GM23338 (cell line): ENCODE measurements at places on chromosomes 2 and 18.

- no peak for DNase-seq
These were observed 391.5 kb upstream of the VWC2L start for GRCh38 chr2:214019229-214019972.

DNA sequence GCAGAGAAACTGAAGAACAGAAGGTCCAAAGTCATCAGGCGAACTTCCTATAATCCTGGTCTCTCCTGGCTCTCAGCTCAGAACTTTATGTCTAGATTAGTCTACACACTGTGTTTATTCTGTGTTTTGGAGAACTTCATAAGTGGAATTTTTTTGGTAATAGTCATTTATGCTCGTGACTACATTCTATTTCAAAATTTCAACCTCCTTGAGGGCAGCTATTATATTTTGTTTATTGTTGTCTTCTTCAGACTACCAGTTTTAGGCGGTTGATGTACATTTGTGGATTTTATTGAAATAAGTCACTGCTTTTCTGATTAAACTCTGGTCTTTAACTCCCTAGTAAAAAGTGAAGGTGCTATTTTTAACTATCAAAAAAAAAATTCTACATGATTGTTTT, 816.6 kb downstream of the SATB2 start:
- DNase-seq = no peak

DNA sequence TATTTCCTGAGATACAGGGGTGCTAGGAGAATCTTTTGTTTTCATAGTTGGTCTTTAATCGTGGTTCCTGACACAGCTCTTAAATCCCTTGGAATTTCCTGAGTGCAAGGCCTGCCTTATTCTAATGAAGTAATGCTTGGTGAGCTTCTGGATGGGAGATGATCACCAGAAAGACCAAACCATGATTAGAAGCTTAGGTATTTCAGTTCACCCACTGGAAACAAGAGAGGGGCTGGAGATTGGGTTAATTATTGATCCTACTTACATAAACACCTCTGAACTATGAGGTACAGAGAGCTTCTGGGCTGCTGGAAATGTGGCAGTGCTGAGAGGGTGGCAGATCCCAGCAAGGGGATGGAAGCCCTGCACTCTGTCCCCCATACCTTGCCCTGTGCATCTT, 406.8 kb downstream of the THSD7B start:
- no peak for DNase-seq

- no peak for DNase-seq
These were observed 57.9 kb downstream of the SLC66A3 start for GRCh38 chr2:11213090-11213638.

DNA sequence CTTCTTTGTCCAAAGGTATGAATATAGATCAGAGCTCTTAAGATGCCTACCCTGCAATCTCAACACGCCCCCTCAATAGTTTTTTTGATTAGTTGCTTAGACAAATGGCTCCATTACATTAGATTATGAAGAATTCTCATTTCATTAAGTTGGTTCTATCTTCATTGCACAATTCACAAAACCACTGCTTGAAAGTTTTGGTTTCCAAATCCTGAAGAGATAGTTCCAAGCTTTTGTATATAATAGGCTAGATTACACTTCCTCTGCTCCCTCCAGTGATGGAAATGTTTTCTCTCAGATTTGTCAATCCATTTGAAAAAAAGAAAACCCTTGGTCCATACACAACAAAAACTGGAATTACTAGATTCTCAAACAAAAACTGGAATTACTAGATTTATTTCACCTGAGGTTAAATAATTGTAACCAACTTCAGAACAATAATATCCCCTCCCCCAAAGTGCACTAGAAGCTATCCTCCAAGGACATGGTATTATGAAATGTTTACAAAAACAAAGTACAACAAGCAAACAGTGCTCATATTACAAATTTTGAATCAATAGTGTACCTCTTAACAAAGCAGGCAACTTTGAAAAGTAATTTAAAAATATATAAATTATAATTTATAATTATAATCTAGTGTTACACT, 6.8 kb upstream of the TLK1 start:
- no peak for DNase-seq

- DNase-seq = no peak
These were observed 23.4 kb upstream of the LYPD6 start for GRCh38 chr2:149307014-149307413.

DNA sequence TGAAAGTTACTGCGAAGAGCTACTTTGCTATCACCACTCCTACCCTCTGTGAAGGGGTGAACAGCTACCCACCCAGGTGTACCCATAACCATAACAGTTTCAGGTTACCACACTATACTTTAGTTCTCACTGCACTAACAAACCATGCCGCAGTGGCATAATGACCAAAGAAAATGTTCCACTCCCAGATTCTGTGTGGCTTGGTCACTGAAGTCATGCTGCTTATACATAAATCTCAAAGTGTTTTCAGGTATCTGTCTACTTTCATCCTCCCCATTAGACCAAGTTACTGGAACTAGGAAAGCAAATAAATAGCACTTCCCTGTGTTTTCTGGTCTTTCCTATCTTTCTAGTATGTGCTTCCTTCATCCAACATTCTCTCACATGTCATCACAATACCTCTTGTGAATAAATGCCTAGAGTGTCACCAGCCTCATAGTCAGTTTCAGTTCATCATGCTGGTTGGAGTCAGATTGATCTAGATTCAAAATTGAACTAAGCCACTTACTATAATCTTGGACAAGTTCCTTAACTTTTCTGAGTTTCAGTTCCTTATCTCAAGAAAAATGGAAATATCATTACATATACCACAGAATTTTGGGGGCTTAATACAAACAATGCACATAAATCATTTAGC, 293.6 kb downstream of the FSIP2 start:
- DNase-seq = no peak

DNA sequence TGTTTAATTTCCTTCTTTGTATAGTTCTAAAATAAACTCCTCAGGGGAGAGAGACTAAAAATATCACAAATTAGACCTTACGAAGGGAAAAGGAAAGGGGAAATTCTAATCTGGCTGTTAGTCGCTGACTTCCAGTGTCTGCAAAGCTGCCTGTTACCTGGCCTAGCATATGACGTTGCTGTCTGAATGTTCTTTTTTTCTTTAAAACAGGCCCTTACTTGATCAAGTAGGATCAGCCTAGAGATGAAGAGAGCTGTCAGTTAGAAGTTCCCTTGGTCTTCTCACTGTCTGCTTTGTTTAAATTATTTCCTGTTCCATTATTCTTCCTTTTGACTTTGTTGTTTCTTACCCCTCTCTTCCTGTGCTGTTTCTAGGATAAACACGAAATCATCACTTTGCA, 11.2 kb downstream of the NCK2 start:
- no peak for DNase-seq

GRCh38 chr2:228067309-228067708, 114.2 kb downstream of the SPHKAP start:
- DNase-seq = no peak

GRCh38 chr2:41379496-41380221, 668.2 kb upstream of the PKDCC start:
- DNase-seq = no peak

GRCh38 chr2:27712522-27712921, 48.8 kb downstream of the SLC4A1AP start:
- no peak for DNase-seq

- DNase-seq = no peak
These were observed 57.9 kb downstream of the ZNF638 start for GRCh38 chr2:71389384-71390072.

GRCh38 chr2:148644883-148645538, 460 bp downstream of the EPC2 start:
- peak; percentile 87 for DNase-seq

GRCh38 chr2:2881499-2881898, 496.1 kb downstream of the EIPR1 start:
- no peak for DNase-seq

- no peak for DNase-seq
These were observed 89.2 kb downstream of the SH3RF3 start for GRCh38 chr2:109218087-109218791.

DNA sequence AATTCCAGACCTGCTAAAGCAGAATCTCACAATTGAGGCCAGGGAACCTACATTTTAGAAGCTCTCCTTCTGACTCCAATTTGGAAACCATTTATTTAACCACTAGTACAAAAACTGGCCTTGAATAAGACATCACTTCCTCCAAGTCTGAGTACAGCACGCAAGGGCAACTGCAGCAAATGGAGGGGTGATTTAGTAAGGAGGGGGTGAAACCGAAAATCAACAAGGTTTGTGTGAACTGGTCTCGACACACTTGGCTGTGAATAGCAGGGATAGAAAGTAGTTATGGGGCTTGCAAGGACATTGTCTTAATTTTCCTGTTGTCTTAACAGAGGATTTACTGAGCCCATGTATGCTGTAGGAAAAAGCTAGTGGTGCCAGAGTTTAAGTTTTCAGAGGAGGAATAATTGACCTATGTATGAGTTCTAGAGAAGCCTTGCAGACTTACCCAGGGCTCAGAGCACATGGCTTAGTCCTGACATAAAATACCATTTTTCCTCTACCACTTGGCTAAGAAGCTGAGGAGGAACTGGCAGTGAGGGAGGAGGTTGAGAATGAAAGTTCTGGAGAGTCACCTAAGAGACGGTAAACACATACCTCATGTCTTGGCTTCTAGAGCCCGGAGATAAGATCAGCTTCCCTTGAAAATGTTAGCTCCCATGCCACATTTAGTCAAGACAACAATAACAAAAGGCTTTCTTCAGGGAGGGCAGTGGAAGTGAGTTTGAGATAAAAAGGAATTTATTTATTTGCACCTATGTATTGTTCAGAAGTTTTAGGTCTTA, 114.8 kb downstream of the SMAD2 start:
- DNase-seq = no peak

GRCh38 chr2:190235101-190235500, 84.5 kb downstream of the HIBCH start:
- DNase-seq = no peak

- no peak for DNase-seq
These were observed 6.1 kb upstream of the DAW1 start for GRCh38 chr2:227865291-227865690.

- DNase-seq = no peak
These were observed 10.5 kb upstream of the TMSB10 start for GRCh38 chr2:84894758-84895520.

DNA sequence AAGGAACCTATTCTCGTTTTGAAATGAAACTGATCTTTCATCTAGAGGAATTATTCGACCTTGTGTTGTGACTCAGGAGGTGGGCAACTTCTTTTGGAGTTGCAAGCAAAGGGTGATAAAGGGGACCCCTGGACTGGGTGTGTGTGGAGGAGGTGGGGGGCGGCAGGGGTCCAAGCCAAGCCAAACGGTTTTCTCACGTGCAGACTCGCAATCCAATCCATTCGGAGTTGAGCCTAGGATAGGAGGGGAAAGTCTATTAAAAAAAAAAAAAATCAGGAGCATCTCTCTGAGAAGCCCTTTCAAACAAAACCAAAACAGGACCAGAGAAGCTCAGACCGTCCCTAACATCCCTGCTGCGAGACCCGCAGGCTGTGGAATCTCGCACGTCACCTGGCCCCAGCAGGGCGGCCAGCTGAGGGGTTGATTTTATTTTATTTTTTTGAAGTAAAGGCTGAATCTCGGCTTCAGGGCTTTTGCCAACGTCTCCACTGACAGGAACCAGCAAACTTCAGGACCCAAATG, 3.7 kb upstream of the ZEB2 start:
- peak; percentile 74 for DNase-seq

GRCh38 chr2:53131416-53131815, 636.2 kb upstream of the CHAC2 start:
- peak; percentile 17 for DNase-seq

DNA sequence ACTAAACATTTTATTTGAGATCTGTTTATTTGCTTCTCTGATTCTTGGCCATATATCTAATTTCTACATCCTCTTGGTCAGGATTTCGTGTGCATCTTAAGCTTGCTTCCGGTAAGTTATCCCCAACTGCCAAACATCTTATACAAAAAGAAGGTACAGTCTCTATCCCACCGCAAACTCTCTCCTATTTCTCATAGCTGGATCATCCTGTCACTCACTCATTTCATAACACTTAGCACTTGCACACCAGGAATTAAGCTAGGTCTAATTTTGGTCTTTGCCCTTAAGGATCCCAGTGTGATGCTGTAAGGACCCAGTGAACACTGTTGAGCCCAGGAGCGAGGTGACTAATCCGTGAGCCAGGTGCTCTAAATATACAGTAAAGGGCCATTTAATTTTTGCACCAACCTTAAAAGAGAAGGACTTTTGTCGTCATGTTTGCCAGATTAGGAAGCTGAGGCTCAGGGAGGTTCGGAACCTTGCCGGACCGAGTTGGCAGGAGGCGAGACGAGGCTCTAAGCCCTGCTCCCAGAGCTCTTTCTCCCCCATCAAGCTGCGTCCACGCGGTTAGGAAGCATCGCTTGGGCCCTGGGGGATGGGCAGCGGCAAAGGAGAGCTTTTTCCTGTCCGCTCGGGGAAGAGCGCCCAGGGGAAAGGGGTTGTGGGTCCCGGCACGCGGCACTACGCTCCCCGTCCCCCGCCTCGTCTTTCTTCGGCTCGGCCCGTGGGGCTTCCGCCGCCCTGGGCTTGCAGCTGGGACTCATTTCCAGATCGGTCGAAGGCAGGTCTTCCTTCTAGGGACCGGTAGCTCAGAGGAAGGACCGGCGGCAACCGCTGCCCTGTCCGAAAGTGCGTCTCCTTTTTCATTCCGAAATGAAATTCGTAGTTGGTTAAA, 4.1 kb upstream of the ITPRIPL1 start:
- peak; percentile 66 for DNase-seq

- peak; percentile 77 for DNase-seq
These were observed 597 bp upstream of the TEKT4 start for GRCh38 chr2:94870440-94871225.

- DNase-seq = no peak
These were observed 182.1 kb downstream of the PARD3B start for GRCh38 chr2:204727368-204727767.

- no peak for DNase-seq
These were observed 35.5 kb downstream of the PELI1 start for GRCh38 chr2:64108666-64109241.

- no peak for DNase-seq
These were observed 1616.3 kb upstream of the ACVR2A start for GRCh38 chr2:146228466-146229058.

GRCh38 chr2:151007365-151007764, 254.3 kb downstream of the RBM43 start:
- no peak for DNase-seq

GRCh38 chr2:45229411-45229810, 220.2 kb upstream of the SIX2 start:
- no peak for DNase-seq

GRCh38 chr18:11073971-11074370, 75.4 kb downstream of the PIEZO2 start:
- DNase-seq = no peak

DNA sequence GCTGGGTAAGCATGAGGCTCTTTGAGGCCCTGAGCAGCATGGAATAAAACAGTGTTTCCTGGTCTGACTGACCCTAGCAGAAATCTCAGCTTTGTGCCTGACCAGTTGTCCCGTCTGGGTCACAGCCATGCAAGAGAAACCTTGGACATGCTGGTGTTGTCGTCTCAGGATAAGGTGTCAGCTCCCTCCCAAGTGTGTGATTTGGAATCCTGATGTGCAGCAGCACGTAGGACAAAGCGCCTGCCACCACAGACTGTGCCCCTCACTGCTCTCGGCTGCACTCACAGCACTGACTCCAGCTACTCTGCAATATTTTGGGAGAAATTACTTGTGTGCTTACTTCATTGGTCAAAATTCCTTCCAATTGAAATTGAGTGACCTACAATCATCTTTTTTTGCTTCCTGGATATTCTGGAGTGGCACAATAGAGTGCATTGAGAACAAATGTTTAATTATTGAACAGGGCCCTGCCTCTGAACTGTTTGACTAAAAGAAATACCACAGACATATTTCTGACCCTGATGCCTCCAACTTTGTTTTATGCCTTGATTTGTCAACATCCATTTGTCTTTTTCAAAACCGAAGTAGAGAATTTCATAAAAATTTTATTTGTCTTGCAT, 352.4 kb downstream of the SOCS6 start:
- DNase-seq = no peak

GRCh38 chr18:28682912-28683311, 506.0 kb upstream of the CDH2 start:
- DNase-seq = no peak
